ENCODE measurements at places on chromosomes 11 and 22.

DNA sequence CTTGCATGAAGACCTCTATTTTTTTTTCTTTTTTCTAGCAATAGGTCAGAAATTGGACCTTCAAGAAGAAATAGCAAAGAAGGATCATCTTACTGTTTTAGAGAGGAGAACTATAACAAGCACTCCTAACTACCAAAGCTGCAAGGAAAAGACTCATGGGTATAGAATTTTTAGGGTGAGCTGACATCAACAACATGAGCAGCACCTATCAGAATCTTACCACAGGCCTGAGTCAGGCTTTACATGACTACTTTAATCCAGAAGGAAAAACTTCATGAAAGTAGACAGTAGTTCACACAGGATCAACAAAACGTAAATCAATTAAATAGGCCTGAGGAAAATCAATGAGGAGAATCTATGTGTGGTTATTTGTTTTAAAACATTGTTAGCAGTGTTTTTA, 130.5 kb downstream of the FAM76B start:
- no peak for DNase-seq

DNA sequence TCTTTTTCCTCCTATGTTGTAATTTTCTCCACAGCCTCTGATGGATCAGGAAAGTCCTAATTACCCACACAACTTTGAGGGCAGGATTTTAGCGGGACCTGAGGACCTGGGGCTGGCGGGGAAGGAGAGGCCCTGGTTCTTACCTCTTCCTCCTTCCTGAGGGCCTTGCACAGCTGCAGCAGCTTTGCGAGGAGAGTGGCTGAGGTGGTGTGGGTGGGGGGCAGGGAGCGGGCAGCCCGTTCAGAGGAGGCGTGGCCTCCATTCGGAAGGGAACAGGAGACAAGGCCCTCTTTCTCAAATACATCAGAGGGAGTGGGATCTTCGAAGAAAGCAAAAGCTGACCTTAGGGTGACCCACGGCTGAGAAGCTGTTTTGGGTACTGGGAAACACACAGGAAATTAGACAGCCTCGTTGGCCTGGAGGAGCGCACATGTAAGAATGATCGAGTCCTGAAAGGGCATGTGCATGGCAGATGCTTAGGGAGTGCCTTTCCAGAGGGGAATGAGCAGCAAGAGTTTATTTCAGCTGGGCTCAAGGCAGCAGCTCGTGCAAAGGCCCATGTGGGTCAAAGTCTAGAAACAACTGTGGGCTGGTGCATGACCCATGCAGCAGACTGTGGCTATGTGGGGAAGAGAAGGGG, 76.6 kb upstream of the NARS2 start:
- DNase-seq: no peak

- DNase-seq: no peak
Measured at GRCh38 chr11:19845626-19846025, 133.0 kb downstream of the NAV2 start.

DNA sequence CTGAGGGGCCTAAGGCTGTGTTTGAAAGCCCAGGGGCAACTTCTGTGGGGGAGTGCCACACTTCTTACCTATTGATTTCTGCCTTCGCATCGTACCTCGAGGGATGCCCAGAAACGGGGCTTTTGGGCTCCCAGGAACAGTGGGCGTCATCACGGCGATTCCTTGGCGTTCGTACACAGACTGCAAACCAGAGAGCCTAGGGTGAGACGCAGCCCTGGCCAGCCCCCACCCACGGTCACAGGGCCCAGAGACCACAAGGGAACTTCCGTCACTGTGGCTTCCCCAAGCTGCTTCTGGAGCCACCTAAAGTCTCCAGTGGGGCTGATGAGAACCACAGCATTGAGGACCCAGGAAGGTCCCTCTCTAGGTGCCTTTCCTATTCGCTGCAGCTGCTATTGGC, 91.9 kb downstream of the CTTN start:
- no peak for DNase-seq

DNA sequence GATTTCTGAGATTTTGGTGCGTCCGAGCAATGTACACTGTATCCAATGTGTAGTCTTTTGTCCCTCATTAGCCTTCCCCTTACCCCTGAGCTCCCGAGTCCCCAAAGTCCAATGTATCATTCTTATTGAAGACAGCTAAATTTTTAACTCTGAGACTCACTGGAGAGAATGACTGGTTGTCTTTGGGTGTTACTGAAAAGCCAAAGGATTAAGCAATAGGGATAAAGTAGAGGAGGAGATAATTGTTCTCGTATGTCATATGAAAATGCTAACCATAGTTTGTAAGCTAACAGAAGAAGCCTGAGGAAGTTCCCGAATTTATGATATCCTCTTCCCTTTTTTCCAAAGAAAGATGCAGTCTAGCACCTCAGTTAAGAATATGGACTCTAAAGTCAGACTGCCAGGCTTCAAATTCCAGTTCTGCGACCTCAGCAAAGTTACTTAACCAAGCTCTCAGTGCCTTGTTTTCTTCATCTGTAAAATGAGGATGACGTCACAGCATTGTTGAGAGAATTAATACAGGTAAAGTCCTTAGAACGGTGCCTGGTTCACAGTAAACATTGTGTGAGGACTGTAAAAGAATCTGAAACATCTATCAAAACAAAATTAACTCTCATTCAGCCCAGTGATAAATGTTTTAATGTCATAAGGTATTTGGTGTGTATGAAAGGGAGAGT, 1.6 kb upstream of the MSANTD2 start:
- DNase-seq: no peak

- no peak for DNase-seq
Measured at GRCh38 chr11:78347956-78348355, 69.7 kb downstream of the GAB2 start.

GRCh38 chr11:88013508-88014065, 161.7 kb downstream of the RAB38 start:
- no peak for DNase-seq

Data from stimulated activated CD4-positive, alpha-beta T cell treated with anti-CD3 and anti-CD28 coated beads, Interleukin-4, amount 100 ng/mL, for 24 hours (primary cell).